ENCODE measurements at places on chromosomes 3 and 15.

GRCh38 chr3:24259901-24260512, 234.6 kb downstream of the THRB start:
- no peak for DNase-seq

- no peak for DNase-seq
These were observed 95.5 kb downstream of the CBLB start for GRCh38 chr3:105773291-105773690.

DNA sequence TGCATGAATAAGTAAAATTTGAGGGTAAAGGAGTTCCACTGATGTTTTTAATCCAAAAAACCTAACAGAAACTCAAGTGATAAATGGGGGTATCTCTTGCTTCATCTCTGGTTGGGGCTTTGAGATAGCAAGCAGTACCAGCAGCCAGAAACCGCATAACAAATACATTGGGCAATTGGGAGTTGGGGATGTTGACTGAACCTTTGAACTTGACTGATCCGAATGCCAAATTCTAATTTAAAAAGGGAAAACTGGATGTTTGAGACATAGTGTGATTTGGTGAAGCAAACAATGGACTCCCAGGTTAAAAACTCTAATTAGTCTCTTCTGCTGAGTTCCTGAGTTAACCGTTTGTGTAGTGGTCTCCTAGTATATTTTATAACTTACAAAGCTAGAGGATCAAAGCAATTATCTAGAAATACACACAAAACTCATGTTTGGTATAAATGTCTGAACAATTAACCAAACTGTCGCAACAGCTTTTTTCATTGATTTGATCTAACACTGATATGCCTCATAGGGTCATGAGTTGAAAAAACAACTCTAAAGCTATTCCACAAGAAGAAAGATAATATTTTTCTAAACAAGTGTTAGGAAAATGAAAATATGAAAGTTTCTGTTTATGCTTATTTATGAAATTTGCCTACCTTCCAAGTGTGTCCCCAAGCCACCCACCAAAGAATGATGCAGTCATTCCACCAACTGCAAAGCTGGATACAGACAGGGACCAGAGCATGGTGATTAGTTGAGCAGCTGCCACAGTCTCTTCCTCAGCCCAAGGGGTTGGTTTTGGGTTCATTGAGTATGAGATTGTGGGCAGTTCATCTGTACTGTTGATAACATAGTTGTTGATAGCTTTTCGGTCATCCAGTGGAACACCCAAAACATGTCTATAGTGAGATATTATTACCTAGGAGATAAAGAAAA, 12.4 kb downstream of the SLC2A2 start:
- DNase-seq, result no peak

DNA sequence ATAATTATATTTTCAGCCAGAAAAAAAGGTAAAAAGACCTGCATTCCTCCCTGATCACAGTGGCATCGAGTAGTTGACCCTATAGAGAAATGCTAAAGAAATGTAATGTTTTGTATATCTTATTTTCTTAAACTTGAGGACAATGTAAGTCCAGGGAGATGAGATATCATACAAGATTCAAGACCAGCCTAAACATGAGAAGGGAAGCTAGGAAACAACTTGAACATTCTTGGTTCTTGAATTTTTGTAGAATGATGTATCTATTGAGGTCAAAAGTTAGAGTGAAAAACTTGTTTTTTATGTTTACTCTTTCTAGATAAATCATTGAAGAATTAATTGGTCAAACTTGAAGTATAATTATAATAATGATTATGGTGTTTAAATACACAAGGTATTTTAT, 497.7 kb upstream of the TBL1XR1 start:
- no peak for DNase-seq

DNA sequence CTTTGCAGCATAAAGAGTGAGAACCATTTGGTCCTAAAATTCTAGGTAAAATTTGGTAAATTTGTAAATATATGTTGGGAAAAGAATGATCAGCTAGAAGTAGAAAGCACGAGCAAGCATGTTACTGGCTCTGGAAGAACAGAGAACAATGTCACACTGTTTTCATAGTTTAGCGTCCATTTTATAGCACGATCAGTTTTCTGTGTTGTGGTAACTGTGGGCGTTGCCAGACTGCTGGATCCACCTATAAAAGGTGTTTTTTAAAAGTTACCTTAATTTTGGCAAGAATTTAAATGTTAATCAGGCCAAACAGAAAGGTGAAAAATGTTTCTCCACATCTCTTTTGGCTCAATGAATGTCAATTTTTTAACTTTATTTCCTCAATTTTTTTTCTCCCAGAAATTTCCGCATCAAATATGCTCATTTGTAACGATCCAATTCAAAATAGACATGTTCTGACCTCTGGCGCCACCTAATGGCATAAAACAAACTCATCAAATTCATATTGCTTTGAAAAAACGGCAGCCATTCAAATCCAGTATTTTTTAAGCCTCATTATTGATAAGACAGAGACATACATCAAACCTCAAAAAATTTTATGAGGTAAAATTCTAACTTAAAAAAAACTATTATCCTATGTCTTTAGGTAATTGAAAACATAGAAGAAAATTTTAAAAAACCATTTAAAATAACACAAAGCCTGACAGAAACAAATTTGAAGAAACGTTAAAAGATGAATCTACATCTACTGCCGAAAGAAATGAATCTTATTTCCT, 5.5 kb upstream of the GP5 start:
- DNase-seq, result peak; percentile 63
